T follicular helper cell (primary cell): ENCODE measurements at places on chromosomes 2 and 18.

DNA sequence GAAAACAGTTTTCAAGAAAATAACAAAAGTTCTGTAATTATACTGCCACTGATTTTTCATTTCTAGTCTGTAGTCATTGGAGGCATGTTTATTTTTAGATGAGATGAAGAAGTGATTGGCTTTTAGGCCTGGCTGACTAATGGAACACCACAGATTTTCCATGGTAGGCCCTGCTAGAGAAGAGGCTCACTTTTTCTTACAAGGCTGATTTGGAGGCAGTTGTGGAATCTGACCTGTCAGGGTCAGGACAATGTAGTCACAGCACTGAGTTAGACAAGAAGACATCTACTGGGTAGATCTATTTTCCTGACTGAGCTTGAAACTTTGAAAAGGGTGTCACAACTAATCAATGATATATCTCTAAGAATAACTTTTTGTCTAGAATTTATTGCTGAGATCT is 43.9 kb downstream of the KDM3A start:
- DNase-seq = no peak

DNA sequence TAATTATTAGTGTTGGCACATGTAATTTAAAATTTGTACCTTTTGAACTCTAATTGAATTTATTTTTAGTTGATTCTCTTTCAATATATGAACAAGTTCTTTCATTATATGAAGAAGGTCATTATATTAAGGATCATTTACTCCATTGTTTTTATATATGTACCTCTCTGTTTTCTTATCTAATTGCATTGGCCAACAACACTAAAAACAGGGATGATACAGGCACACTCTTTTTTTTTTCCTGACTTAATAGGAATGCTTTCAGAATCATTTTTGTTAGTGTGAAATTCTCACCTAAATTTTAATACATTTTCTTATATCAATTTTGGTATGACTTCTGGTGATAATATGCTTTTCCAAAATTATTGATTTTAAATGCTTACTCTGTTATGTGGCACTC is 75.0 kb upstream of the SCN1A start:
- no peak for DNase-seq

DNA sequence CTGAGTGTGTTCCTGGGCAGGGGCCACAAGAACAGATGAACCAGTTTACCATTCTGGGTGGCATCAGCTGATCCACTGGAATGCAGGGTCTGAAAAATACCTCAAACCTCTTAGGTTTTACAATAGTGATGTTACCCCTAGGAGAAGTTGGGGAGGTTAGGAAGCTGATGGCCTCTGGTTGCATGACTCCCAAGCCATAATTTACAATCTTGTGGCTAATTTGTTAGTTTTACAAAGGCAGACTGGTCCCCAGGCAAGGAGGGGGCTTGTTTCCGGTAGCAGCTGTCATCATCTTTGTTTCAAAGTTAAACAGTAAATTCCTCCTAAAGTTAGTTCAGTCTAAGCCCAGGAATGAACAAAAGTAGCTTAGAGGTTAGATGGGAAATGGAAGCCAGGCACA is 113.8 kb upstream of the SLC38A11 start:
- DNase-seq = no peak

- DNase-seq = no peak
These were observed 93.6 kb upstream of the TWIST2 start for GRCh38 chr2:238754259-238754658.

GRCh38 chr18:63799189-63799588 is 24.0 kb downstream of the SERPINB7 start:
- no peak for DNase-seq

- DNase-seq = no peak
These were observed 577.4 kb downstream of the METTL4 start for GRCh38 chr18:1993866-1994265.

- no peak for DNase-seq
These were observed 430.0 kb downstream of the ZNF516 start for GRCh38 chr18:76064998-76065397.

DNA sequence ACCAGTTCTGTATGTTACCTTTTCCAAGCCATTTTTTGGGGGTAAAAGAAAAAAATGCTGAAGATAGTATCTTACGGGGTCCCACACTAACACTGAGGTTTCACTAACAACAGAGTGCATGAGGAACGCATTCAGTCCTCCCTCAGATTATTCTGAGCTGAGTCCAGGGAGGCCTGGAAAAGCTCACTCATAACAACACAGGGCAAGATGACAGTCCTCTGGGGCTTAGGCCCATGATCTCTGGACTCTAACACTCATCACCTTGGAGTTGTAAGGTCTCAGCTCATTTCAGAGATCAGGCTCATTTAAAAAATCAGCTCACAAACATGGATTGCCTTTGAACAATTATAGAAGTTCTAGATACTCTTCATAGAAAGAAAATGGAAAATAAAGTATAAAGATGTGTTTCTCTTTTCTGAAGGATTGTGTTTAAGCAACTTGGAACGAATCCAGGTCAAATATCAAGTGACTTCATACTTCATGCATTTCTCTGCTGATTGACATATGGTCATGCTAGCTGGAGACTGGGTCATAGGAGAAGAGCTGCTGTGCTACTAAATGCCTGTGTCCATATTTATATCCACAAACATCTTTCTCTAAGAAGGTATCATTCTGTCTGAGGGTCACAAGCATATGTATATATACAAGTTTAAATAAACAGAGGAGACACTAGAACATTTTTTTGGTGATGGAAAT is 265.8 kb downstream of the ALK start:
- DNase-seq = no peak

DNA sequence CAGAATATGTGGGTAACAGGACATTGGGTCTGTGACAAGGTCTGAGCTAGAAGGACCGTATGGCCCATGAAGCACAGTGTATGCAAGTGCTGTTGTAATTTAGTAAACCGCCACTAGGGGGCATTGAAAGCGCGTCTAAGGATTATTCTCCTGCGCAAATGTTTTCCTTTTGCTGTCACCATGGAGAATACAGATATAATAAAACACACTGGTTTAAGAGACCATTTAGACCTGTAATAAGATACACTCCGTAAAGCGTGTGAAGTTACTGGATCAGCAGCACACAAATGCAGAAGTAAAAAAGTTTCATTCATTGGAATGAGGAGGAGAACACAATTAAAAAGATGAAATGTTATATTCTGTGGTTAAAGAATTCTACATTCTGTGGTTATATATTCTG is 272.4 kb downstream of the AGAP1 start:
- DNase-seq = peak; percentile 7

GRCh38 chr2:43018179-43019024 is 208.0 kb downstream of the ZFP36L2 start:
- no peak for DNase-seq
